Activated naive CD8-positive, alpha-beta T cell treated with anti-CD3 and anti-CD28 coated beads, Interleukin-2, amount 10 ng/mL, durations not matched to agents 7 days and 5 days (primary cell): ENCODE measurements at places on chromosomes 5 and 9. TPM values are rescaled to one million over a fixed set of nuclear protein-coding genes. Genes with fewer than 3 reads are reported as not detected.

Gene GRPEL2
- 29.7 TPM for total RNA-seq

Gene NR3C1
- total RNA-seq, result 102 TPM

Gene ORM2
- not detected for total RNA-seq

Gene PHF19
- total RNA-seq, result 253 TPM

- no peak overlapping the region for H3K4me3 ChIP-seq
- no peak overlapping the region for H3K27ac ChIP-seq
- peaks cover 17% of the 10 kb centered on the region for H3K27me3 ChIP-seq
- DNase-seq, result no peak
- H3K4me1 ChIP-seq, result peaks cover 15% of the 10 kb centered on the region
Measured at GRCh38 chr9:121295662-121296191, 27.8 kb downstream of the GSN start.

- no peak overlapping the region for H3K4me3 ChIP-seq
- no peak overlapping the region for H3K27ac ChIP-seq
- H3K27me3 ChIP-seq, result peaks cover 2% of the 10 kb centered on the region
- no peak for DNase-seq
- H3K4me1 ChIP-seq, result no peaks in the 10 kb centered on the region
- H3K36me3 ChIP-seq, result no peaks in the 10 kb centered on the region
Measured at GRCh38 chr9:100700689-100701318, 122.9 kb downstream of the CAVIN4 start.

GRCh38 chr5:116032094-116032517, at the start of gene ARL14EPL:
ARL14EPL (plus strand) TSS chr5:116032472; CDS start chr5:116051466, 18,994 bp downstream.
- H3K4me3 ChIP-seq, result no peak within 1 kb of the TSS
- no peaks in the 10 kb centered on the region for H3K27me3 ChIP-seq
- peaks cover 6% of the 10 kb centered on the region for H3K4me1 ChIP-seq

GRCh38 chr5:136076881-136077445, 48.2 kb downstream of the TGFBI start:
- no peak overlapping the region for H3K4me3 ChIP-seq
- peaks cover 8% of the 10 kb centered on the region for H3K4me1 ChIP-seq
- no peaks in the 10 kb centered on the region for H3K36me3 ChIP-seq
- peaks cover 46% of the 10 kb centered on the region for H3K27me3 ChIP-seq
- DNase-seq, result no peak
- H3K27ac ChIP-seq, result no peak overlapping the region

GRCh38 chr5:143405063-143405848, 1.8 kb upstream of the NR3C1 start:
- no peaks in the 10 kb centered on the region for H3K27me3 ChIP-seq
- peak overlapping the region; percentile 86 for H3K4me3 ChIP-seq
- peaks cover 14% of the 10 kb centered on the region for H3K36me3 ChIP-seq

DNA sequence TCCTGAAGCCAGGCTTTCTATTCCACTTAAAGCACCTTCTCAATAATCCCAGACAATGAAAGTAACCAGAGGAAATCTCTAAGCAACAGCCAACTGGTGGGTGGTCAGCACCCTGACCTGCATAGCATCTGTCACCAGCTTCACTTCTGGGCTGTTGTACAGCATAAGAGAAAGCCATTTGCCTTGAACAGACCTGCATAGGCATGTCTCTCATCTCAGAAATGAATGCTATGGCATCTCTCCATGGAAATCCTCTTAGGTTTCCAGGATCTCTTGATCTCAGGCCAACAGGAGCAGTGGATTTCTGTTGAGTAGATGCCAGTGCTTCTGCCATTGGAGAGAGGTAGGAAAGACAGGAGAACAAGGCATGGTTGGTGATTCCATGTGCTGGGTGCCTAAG, 213.6 kb downstream of the GRIA1 start:
- no peaks in the 10 kb centered on the region for H3K4me1 ChIP-seq
- no peak for DNase-seq
- H3K27ac ChIP-seq, result no peak overlapping the region
- H3K27me3 ChIP-seq, result no peaks in the 10 kb centered on the region

GRCh38 chr5:15933259-15934207, 246.1 kb downstream of the MARCHF11 start:
- no peaks in the 10 kb centered on the region for H3K36me3 ChIP-seq
- no peaks in the 10 kb centered on the region for H3K27me3 ChIP-seq
- H3K4me1 ChIP-seq, result no peaks in the 10 kb centered on the region
- no peak overlapping the region for H3K27ac ChIP-seq
- DNase-seq, result no peak

- no peaks in the 10 kb centered on the region for H3K27me3 ChIP-seq
- no peak for DNase-seq
- H3K4me1 ChIP-seq, result peaks cover 18% of the 10 kb centered on the region
- no peak overlapping the region for H3K4me3 ChIP-seq
- no peak overlapping the region for H3K27ac ChIP-seq
- peaks cover 46% of the 10 kb centered on the region for H3K36me3 ChIP-seq
Measured at GRCh38 chr5:176490301-176490700, 42.1 kb downstream of the FAF2 start.

GRCh38 chr9:110919609-110920008, 118.7 kb downstream of the LPAR1 start:
- no peak for DNase-seq
- no peaks in the 10 kb centered on the region for H3K4me1 ChIP-seq
- no peaks in the 10 kb centered on the region for H3K36me3 ChIP-seq
- H3K27ac ChIP-seq, result no peak overlapping the region

GRCh38 chr5:155290937-155291336, 277.4 kb downstream of the KIF4B start:
- no peaks in the 10 kb centered on the region for H3K27me3 ChIP-seq
- no peaks in the 10 kb centered on the region for H3K36me3 ChIP-seq
- DNase-seq, result no peak

- peaks cover 4% of the 10 kb centered on the region for H3K36me3 ChIP-seq
- no peak overlapping the region for H3K4me3 ChIP-seq
- H3K4me1 ChIP-seq, result no peaks in the 10 kb centered on the region
- no peak for DNase-seq
Measured at GRCh38 chr9:129517006-129517405, 103.9 kb downstream of the C9orf50 start.
